ENCODE measurements at places on chromosomes 6 and 20.

- DNase-seq, result peak; percentile 27
These were observed 65.9 kb downstream of the PPP1R14C start for GRCh38 chr6:150208611-150209352.

- no peak for DNase-seq
These were observed 481.8 kb downstream of the TFAP2B start for GRCh38 chr6:51300510-51300909.

DNA sequence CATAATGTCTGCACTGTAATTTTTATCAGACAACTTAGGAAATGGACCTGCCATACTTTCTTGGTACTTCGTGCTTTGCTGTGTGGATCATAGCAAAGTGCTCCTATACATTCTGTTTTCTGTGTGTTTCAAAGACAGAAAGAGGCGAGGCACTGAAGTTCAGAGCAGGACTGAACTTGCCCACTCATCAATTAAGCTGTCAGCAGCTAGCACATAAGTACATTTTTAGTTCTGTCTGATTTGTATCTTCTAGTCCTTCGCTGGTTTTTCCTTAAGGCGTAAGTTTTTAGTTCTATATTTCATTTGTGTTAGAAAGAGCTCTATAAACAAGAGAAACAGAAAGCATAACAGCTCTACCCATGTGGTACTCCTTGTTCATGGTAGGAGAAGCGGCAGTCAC is 42.1 kb downstream of the MAP3K4 start:
- no peak for DNase-seq

- DNase-seq, result no peak
These were observed 22.1 kb downstream of the NUDT3 start for GRCh38 chr6:34370361-34370760.

DNA sequence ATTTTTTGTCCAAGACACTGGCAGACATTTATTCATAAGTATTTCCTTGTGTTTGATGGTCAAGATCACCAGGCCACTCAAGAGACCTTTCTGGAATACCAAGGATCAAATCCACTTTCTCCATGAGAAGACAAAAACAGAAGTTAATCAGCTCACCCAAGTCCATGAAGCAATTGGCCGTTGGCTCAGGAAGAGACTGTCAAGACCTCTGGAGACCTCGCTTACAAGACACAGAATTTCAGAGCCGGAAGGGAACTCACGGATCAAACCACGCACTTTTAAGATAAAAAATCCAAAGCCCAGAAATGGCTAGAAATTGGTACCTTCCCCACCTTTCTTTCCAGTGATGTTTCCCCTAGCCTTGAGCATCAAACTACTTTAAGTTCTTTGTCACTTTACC is 3.3 kb downstream of the TRERF1 start:
- no peak for DNase-seq

GRCh38 chr20:8073024-8073832 is 53.7 kb upstream of the TMX4 start:
- no peak for DNase-seq

GRCh38 chr6:146194434-146194833 is 165.6 kb downstream of the GRM1 start:
- no peak for DNase-seq

GRCh38 chr6:132675749-132676148 is 16.8 kb upstream of the TAAR1 start:
- no peak for DNase-seq

GRCh38 chr6:166743406-166744222 is 116.6 kb upstream of the RPS6KA2 start:
- DNase-seq, result no peak

- no peak for DNase-seq
These were observed 166.2 kb downstream of the EPM2A start for GRCh38 chr6:145569140-145569539.

DNA sequence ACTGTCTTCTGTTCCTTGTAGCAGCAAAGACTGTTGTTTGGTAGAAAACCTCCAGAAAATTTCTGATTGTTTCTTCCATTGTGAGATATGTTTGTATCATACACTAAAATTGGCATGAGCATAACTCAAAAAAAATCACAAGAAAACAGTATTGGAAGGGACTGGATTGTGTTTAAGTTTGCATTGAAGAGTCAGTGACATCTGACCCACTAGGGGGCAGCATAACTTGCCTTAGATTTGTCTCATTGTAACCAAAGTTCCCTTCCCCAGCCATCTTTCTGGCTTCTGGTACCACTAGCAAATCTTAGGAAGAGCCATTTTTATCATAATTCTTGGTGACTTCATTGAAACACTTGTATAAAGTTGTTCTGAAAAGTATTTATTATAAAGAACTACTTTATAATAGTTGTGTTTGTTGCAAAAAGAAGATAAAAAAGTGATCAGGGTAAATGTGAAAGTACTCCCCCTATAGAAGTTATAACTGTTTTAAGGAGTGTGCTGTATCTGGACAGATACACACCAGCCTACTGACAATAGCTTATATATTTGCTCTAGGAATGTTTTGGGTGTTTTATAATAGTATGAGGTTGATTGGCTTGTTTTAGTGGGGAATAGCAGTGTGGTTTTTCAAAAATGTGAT is 7.7 kb downstream of the CSTF1 start:
- no peak for DNase-seq

All from gastrocnemius medialis (tissue), 4 donors.